ENCODE measurements at places on chromosomes 7 and 10.
A peak's percentile ranks its signal among the peaks of the same experiment; 100 is the strongest.

- no peak for DNase-seq
Observed at GRCh38 chr10:110409926-110410325, 87.8 kb upstream of the DUSP5 start.

DNA sequence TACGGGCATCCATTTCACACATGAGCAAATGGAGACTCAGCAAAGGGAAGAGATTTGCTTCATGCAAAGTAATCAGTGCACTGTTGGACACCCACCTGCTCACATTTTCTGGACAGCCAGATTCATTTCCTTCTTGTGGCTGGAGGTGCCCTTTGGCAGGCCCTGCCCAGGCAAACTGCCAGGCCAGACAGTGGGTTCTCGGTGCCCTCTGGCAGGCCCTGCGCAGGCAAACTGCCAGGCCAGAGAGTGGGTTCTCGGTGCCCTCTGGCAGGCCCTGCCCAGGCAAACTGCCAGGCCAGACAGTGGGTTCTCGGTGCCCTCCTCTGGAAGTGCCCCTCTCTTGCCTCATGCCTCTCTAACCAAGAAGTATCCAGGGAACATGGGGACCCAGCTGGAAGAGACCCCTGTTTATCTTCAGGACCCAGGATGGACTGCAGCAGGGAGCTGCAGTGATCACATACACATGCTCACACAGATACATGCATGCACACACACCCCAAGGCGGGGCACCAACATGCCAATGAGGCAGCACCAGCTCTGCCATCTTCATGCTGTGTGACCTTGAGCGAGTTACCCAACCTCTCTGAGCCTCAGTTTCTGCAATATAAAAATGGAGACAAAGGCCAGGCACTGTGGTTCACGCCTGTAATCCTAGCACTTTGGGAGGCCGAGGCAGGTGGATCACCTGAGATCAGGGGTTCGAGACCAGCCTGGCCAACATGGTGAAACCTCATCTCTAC is 67.1 kb downstream of the OAT start:
- no peak for DNase-seq

DNA sequence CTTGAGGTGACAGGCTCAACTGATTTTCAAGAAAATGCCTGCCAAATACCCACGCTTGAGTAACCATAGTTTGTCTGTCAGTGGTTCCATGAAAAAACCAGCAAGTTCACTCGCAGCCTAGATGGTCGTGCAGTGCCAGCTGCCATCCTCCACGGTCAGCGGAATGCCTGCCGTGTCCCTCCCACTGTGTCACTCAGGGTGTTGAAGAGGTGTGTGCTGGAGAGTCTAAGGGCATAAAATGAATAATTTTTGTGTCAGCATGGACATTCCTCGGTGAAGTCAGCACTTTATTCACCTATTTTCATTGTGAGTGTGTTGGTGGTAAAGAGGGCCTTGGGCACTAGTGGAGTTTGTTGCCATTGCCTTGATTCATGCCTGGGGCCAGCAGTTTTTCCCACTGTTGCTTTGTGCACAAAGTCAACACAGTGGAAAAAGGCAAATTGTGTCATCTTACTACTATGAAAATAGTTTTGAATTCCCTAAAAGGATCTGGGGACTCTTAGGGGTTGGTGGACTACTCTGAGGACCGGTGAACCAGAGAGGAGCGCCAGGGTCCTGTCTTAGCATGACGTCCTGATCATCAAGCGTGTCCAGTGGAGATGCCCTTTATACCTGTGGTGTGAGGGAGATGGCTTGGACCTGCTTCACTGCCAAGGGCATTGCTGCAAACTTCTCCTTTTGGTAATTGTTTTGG is 17.6 kb downstream of the MINDY4 start:
- DNase-seq: no peak

DNA sequence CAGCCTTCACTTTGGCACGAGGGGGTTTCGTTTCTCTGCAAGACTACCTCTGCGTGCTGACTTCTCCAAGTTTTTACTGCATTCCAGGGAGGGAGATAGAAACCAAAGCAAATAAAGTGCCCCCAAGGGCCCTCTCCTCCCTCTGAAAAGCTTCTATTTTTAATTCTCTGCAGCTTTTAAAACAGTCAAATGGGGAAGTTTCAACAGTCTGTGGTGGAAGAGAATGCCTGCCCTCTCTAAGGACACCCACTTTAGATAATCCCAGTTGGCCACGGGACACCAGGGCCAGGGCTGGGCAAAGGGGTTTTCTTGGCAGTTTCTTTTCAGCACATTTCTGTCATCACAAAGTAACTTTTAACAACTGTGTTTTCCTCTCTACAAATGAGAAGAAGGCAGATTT is 386.7 kb upstream of the NPVF start:
- no peak for DNase-seq

GRCh38 chr7:101453617-101454016 is 90.9 kb downstream of the COL26A1 start:
- no peak for DNase-seq

GRCh38 chr10:31866118-31866670 is 62.4 kb downstream of the ARHGAP12 start:
- DNase-seq: no peak

- no peak for DNase-seq
Observed at GRCh38 chr7:148434181-148434757, 156.3 kb upstream of the C7orf33 start.

- no peak for DNase-seq
Observed at GRCh38 chr7:37416378-37417106, 32.1 kb downstream of the ELMO1 start.

- no peak for DNase-seq
Observed at GRCh38 chr7:103989785-103990767, 618 bp upstream of the RELN start.

DNA sequence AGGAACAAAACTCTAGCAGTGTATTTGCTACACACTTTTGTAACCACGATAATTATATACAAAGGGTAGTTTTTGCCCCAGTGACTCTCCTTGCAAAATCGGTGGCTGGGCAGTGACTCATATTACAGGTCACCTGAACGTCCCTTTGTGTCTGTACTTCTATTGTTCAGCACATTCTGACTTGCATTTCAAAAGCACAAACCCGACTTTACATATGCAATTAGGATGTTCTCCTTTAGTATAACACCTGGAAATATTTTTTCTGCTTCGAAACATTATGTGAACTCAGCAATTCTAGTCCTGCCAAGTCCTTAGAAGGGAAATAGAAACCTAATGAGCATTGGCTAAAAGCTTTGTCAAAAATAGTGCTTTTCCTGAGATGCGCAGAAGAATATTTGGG is 6.0 kb downstream of the PRR15 start:
- no peak for DNase-seq

GRCh38 chr7:104530251-104530650 is 201.8 kb downstream of the LHFPL3 start:
- no peak for DNase-seq

GRCh38 chr10:90440870-90441269 is 417.0 kb downstream of the HTR7 start:
- no peak for DNase-seq

DNA sequence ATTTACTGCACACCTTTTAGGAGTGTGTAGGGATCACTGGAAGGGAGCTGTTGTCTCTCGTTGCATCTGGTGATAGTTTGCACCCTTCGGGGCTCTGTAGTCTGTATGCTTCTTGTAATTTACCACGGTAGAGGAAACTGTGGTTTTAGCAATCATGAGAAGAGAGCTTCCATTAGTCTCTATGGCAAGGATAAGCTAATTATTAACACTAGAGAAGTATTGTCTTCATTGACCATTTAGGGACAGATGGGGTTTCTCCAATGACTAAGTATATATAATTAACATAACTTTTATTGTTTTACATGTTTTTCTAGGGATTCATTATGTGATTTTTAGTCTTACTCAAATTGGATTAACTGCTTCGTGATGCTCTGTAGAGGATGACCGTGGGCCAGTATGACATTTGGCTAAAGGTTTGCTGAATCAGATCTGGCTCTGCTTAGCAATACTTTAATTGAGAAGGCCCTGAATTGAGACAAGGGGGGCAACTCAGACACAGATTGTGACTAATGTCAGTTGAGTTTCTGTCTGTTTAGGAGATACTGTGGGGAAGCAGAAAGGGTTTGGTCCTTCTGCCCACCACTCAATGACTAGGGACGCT is 8.7 kb downstream of the SLC18A2 start:
- DNase-seq: no peak

GRCh38 chr10:10587744-10588393 is 429.8 kb upstream of the CELF2 start:
- DNase-seq: no peak

DNA sequence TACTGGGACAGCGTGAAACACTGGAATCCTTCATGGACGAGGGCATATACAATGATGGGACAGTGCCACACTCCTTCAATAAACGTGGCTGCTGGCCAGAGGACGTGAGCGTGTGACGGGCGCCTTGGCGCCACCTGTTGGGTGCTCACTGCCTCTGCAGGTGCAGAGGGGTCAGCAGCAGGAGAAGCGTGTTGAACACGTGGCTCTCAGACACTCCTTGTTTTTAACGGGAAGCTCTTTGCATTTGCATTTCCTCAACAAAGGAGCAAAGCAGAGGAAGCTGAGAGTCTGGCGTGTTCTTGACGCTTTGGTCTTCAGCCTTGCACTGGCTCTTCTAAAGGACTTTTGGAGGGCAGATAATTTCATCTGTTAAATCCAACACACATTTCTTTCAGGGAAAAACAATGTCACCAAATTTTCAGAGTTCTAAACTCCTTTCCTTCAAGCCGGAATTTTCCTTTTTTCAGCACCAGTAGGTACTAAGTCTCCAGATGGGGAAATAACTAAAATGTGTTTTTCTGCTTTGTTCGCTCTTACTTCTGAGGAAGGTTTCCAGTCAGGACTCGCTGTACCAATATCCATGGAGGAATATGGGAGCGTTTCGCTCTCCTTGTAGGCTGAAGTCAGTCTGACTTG is 2.9 kb upstream of the GET4 start:
- DNase-seq: peak; percentile 39

DNA sequence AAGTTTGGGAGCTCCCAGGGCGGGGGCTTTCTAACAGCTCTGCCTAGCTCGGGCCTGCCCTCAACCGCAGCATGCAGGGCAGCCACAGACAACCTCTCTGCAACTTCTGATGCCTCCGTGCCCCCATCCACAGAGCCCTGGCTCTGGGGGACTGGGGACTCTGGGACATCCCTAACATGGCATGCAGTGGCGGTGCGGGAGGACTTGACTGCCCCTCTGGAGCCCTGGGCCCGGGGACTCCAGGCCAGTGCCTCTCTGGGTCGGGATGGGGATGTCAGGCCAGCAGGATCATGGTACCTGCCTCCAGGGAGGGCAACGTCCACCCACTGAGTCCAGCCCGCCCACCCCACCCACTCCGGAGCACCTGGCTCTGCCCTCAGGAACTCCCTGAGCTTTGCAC is 520 bp upstream of the AQP1 start:
- DNase-seq: no peak

- DNase-seq: no peak
Observed at GRCh38 chr10:5603848-5604170, 62.6 kb downstream of the ASB13 start.

- DNase-seq: no peak
Observed at GRCh38 chr7:113141803-113142202, 23.4 kb upstream of the SMIM30 start.

- DNase-seq: no peak
Observed at GRCh38 chr10:69506834-69507713, 55.8 kb downstream of the TSPAN15 start.

DNA sequence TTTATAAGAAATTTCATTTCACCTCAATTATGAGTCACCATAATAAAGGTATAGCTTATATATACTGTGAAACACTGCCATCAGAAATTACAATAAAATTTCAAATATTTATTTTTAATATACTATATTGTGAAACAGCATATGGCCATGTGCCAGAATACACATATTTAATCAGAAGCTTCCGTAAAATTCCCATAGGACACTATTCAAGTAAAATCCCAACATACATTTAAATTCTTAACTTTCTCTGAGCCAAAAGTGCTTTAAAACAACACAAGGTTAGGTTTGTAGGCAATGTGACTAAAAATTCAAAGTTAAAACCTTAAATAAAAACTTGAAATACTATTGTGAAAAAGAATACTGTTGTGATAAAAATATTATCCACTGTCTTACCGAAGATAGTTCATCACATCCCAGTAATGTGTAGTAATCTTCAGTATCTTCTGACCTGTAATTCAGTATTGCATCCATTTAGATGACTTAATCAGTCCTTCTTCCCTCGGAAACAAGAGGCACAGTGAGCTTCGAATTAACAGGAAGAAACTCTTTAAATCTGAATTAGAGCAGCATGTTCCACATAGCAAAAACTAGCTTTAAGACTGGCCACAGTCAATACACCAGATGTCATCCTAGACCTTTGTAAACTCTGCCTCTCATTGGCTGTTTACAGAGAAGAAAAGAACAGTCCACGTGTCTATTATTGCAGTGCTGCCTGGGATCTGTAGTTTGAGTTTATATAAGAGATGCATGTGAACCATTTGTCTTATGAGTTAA is at the start of gene DNAJC12:
TSS of gene DNAJC12 (minus strand) at position 648 of the 774 bp plus-strand sequence. CDS start at position 471, 177 bp downstream.
- DNase-seq: no peak

GRCh38 chr10:127612-128432 is 7.4 kb upstream of the ZMYND11 start:
- peak; percentile 9 for DNase-seq

GRCh38 chr10:44478876-44479705 is 94.2 kb upstream of the CXCL12 start:
- no peak for DNase-seq

DNA sequence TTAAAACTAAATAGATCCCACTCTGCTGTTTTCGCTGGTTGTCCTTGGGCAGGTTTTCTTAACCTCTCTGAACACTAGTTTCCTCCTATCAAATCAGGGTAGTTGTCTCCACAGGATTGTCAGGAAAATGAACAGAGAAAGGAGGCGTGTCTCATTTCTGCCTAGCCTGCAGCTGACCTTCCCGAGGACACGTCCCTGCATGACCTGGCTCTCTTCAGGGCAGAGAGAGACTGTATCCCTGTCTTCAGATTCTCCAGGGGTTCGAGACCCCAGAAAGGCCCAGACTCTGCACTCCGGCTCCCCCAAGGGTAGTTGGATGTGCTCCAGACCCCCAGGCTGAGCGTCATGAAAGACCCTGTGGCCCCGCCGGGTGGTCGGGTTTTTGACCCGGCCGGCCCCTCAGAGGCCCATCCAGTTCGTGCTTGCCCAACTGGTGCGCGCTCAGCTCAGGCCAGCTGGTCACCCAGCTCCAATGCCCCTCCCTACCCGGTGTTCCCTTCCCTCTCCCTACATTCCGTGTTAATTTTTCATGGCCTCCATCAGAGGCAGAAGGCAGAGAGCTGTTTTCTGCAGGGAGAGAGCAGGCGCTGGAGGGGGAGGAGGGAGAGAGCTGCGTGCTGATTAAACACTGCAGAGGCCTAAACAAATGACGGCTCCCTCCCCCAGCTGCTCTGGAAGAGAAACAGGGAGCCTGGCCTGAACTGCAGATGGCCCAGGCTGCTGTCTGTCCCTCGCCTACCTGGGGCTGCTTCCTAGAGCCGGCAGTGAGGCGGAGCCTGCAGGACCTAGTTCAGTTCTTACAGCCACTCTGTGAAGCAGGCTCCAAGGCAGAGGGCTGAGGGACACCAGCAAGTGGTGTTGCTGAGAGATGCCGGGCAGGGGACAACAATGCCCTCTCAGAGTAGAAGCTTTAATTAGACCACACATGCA is 86.2 kb upstream of the PPIF start:
- no peak for DNase-seq

GRCh38 chr7:22361795-22362194 is 4.8 kb upstream of the RAPGEF5 start:
- no peak for DNase-seq

- DNase-seq: no peak
Observed at GRCh38 chr7:57821438-57822382, 371.7 kb downstream of the ZNF716 start.
